Caco-2 (cell line): ENCODE measurements at places on chromosomes 3 and 15. TPM values are rescaled to one million over a fixed set of nuclear protein-coding genes. Genes with fewer than 3 reads are reported as not detected.

The GOLGA8B gene
- total RNA-seq: 52.3 and 68.2 TPM in 2 replicates

The TUSC7 gene
- not detected in 2 replicates for total RNA-seq

The LINGO1 gene
- 1.3 and 1.4 TPM in 2 replicates for total RNA-seq

The ERICH6 gene
- not detected in 2 replicates for total RNA-seq

The TICRR gene
- 23.6 and 24.1 TPM in 2 replicates for total RNA-seq

The PTH1R gene
- total RNA-seq: 5.1 and 6.8 TPM in 2 replicates

The COLQ gene
- total RNA-seq: 0.26 TPM in 1 of 2 replicates, not detected in the other

The PP2D1 gene
- total RNA-seq: not detected in 2 replicates

The YEATS2 gene
- 34.5 and 37.7 TPM in 2 replicates for total RNA-seq

The TPRG1 gene
- total RNA-seq: 1.5 and 1.6 TPM in 2 replicates

The LTK gene
- 8.5 and 10.9 TPM in 2 replicates for total RNA-seq

The BOC gene
- total RNA-seq: 0.35 and 0.73 TPM in 2 replicates

The CNTN3 gene
- not detected in 2 replicates for total RNA-seq

The PDZRN3 gene
- total RNA-seq: 12.5 and 13.6 TPM in 2 replicates

The LDHAL6B gene
- not detected in 2 replicates for total RNA-seq

The SPSB4 gene
- not detected in 2 replicates for total RNA-seq

The SYNPR gene
- total RNA-seq: not detected in 2 replicates

The WDR72 gene
- 10.1 and 11.2 TPM in 2 replicates for total RNA-seq

The ITGA11 gene
- 0.18 TPM in 1 of 2 replicates, not detected in the other for total RNA-seq

The SAMMSON gene
- total RNA-seq: not detected in 2 replicates

The NAALADL2 gene
- 4.0 and 4.4 TPM in 2 replicates for total RNA-seq

The CLRN1 gene
- total RNA-seq: not detected in 2 replicates

The SKOR1 gene
- total RNA-seq: not detected in 2 replicates

The GUCA1C gene
- not detected in 2 replicates for total RNA-seq

The PRRT3 gene
- total RNA-seq: 1.1 and 1.3 TPM in 2 replicates

The NECTIN3 gene
- 75.8 and 81.0 TPM in 2 replicates for total RNA-seq

The EIF1B gene
- total RNA-seq: 45.8 and 47.3 TPM in 2 replicates

The C3orf18 gene
- 1.6 and 2.1 TPM in 2 replicates for total RNA-seq

The TOP2B gene
- total RNA-seq: 82.4 and 83.1 TPM in 2 replicates

The FRMD4B gene
- total RNA-seq: 43.2 and 47.5 TPM in 2 replicates

The ZSCAN29 gene
- 39.4 and 43.0 TPM in 2 replicates for total RNA-seq

The AMT gene
- 1.6 and 2.5 TPM in 2 replicates for total RNA-seq

The GNB4 gene
- 3.6 and 5.1 TPM in 2 replicates for total RNA-seq

The SEMA7A gene
- 31.4 and 38.1 TPM in 2 replicates for total RNA-seq

The CD80 gene
- not detected in 2 replicates for total RNA-seq

The SLC28A2 gene
- total RNA-seq: 0.11 and 0.14 TPM in 2 replicates

The CFAP91 gene
- total RNA-seq: not detected in 2 replicates

The SCAMP5 gene
- 9.2 and 11.8 TPM in 2 replicates for total RNA-seq

The RASSF1 gene
- total RNA-seq: 26.7 and 28.1 TPM in 2 replicates

The TXNRD3 gene
- 11.1 and 11.4 TPM in 2 replicates for total RNA-seq

The POLQ gene
- 15.4 and 17.2 TPM in 2 replicates for total RNA-seq

The GOLGA6L10 gene
- total RNA-seq: 3.4 and 3.8 TPM in 2 replicates

The LSMEM2 gene
- not detected in 2 replicates for total RNA-seq

The WDR49 gene
- 0.32 and 0.51 TPM in 2 replicates for total RNA-seq

The SLC28A1 gene
- total RNA-seq: not detected in 2 replicates

The GPR62 gene
- not detected in 2 replicates for total RNA-seq

The ATP13A5 gene
- not detected in 2 replicates for total RNA-seq

The CCDC39 gene
- not detected in 2 replicates for total RNA-seq

The PPM1L gene
- 2.0 and 2.4 TPM in 2 replicates for total RNA-seq

The SHF gene
- total RNA-seq: 11.9 and 12.9 TPM in 2 replicates

The PGBD4 gene
- total RNA-seq: 1.5 and 1.7 TPM in 2 replicates

The SLC35G2 gene
- total RNA-seq: 3.8 and 4.2 TPM in 2 replicates

The SLC6A1 gene
- total RNA-seq: not detected in 2 replicates

The SCN11A gene
- total RNA-seq: 0.12 TPM in 1 of 2 replicates, not detected in the other

The CPLX3 gene
- total RNA-seq: not detected in 2 replicates

The C3orf22 gene
- not detected in 2 replicates for total RNA-seq

The TMCO5A gene
- total RNA-seq: not detected in 2 replicates

The LRRK1 gene
- 9.2 and 12.0 TPM in 2 replicates for total RNA-seq

The FBXO40 gene
- not detected in 2 replicates for total RNA-seq
